Ovary (tissue), 10 donors: ENCODE measurements at places on chromosomes 7 and 10. TPM values are rescaled to one million over a fixed set of nuclear protein-coding genes. Genes with fewer than 3 reads are reported as not detected.

- DNase-seq, result no peak
- no peak overlapping the region for H3K4me3 ChIP-seq
- H3K36me3 ChIP-seq, result no peaks in the 10 kb centered on the region
- H3K27ac ChIP-seq, result no peak overlapping the region
Observed at GRCh38 chr7:1966631-1967200, 266.0 kb downstream of the MAD1L1 start.

DNA sequence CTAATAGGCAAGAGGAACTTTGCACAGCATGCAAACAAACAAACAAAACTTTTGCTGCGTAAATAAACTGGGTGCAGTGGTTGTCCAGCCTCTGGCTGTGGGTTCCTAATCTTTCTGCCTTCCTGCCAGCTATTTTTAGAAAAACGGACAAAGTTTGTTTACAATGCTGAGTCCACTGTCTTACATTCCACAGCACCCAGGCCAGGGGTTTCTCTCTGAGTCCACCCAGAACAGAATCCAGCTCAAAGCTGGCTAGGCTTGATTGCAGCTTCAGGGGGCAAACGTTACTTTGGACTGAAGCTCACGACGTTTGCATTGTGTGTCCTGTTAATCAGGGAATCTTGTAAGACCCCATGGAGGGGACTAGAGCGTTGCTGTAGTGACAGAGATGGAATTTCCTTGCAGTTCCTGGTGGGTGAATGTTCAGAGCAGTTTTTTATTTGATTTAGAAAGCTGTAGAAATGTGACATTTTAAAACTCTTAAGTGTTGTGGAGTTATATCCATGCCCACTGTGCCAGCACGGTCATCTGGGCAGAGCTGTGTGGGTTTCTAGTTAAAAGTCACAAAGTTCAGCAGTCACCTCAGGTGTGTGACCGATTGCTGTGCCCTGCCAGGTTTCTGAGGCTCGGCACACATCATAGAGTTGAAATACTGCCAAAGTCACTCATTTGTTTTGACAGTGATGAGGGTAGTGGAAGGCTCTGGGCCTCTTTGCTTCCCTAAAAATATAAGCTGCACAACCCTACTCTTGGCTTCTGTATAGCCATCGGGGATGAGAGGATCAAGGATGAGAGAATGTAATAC lies 247.0 kb downstream of the STK31 start:
- no peaks in the 10 kb centered on the region for H3K27me3 ChIP-seq
- no peak overlapping the region for H3K27ac ChIP-seq
- H3K36me3 ChIP-seq, result no peaks in the 10 kb centered on the region
- no peaks in the 10 kb centered on the region for H3K4me1 ChIP-seq
- no peak overlapping the region for H3K4me3 ChIP-seq
- DNase-seq, result no peak

DNA sequence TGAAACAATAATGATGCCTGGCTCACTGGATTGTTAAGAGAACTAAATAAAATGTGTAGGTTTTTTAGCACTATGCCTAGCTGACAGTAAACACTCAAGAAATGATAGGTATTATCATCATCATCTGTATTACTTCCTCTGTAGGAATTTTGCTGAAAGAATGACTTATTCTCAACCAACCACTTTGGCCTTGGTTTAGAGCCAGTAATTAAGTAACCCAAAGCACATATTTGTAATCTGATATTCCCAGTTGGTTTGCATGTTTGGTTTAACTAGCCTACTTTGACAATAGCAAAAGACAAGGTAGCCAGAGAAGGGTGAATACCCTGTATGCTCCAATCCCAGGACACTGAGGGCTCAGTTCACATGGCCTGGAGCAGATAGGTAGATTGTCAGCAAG lies 34.4 kb downstream of the BCAP29 start:
- H3K36me3 ChIP-seq, result no peaks in the 10 kb centered on the region
- DNase-seq, result no peak
- no peaks in the 10 kb centered on the region for H3K4me1 ChIP-seq
- no peak overlapping the region for H3K4me3 ChIP-seq

DNA sequence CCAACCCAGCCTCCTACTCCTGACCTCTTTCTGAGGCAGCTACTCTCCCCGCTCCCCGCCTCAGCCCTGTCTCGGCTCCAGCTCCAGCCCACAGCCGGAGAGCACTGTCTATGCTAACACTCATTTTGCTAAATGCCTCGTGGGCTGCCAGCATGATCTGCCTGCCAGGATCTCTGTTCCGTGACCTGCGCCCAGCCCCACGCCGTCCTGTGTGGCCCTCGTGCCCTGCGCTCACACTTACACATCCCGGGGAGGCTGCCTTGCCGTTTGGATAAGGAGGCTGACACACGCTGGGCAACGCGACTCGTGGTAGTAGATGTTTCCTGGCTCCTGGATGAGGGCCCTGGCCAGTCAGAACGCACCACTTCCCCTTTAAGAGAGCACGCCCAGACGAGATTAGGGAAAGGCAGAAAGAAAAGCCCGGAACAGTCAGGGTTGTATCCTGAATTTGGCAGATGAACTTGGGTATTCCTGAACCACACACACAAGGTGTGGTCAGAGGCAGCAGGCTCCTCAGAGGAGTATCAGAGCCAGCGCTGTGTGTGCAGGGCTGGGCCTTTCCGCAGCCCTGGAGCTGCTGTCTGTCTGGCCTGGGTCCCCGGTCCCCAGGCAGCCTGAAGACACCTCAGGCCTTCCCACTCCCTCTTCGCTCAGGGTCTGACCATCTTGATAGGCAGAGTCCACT lies 97.7 kb upstream of the EFCAB10 start:
- peak overlapping the region; percentile 31 for H3K4me3 ChIP-seq
- H3K27me3 ChIP-seq, result no peaks in the 10 kb centered on the region
- H3K36me3 ChIP-seq, result no peaks in the 10 kb centered on the region
- H3K27ac ChIP-seq, result peak overlapping the region; percentile 51
- peak; percentile 79 for DNase-seq

DNA sequence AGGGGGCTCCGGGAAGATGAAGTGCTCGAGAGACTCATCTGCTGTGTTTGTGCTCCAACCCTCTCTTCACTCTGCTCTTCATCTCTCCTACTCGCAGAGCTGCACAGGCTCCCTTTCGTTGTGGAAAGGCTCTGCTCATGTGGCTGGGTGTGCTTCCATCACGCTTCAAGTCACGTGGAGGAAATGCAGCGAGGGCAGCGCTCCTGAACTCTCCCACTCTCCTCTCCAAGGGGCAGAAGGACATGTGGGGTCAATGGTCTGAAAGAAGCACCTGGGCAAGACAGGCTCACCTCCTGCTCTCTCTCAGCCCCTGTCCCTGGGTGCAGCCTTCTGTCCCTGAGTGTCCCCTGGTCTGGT lies 72.6 kb downstream of the USP6NL start:
- H3K27me3 ChIP-seq, result no peaks in the 10 kb centered on the region
- no peaks in the 10 kb centered on the region for H3K36me3 ChIP-seq
- no peaks in the 10 kb centered on the region for H3K4me1 ChIP-seq
- H3K27ac ChIP-seq, result no peak overlapping the region

- H3K27ac ChIP-seq, result no peak overlapping the region
- peaks cover 2% of the 10 kb centered on the region for H3K4me1 ChIP-seq
- no peaks in the 10 kb centered on the region for H3K27me3 ChIP-seq
- no peak for DNase-seq
- H3K36me3 ChIP-seq, result no peaks in the 10 kb centered on the region
- H3K4me3 ChIP-seq, result no peak overlapping the region
Observed at GRCh38 chr10:33189363-33189762, 145.1 kb downstream of the NRP1 start.

DNA sequence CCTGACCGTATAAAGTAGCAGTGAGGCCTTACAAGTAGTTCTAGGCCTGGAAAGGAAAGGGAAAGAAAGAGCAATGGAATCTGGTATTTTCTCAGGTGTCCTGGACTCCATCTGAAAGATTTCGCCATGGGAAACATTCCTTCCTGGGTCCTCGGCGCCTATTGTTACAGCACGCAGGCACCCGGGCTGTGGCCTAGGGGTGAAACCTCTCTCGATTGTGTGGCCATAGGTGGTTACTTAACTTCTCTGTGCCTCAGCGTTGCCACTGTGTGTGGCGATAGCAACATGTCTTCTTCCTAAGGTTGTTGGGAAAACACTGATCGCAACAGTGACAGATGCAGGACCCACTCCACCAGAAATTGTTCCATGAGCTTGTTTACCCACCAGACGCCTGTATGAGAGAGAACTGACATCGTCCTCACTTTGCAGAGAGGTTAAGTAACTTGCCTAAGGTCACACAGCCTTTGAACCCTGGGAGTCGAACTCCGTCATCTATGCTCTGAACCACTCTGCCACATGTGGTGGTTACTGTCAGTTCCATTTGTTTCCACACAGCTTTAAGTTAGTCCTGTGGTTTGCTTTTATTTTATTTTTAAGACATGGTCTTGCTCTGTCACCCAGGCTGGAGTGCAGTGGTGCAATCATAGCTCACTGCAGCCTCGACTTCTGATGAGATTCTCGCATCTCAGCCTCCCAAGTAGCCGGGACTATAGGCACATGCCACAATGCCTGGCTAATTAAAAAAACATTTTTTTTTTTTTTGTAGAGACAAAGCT lies 73.4 kb downstream of the LHPP start:
- peaks cover 24% of the 10 kb centered on the region for H3K4me1 ChIP-seq
- no peak overlapping the region for H3K27ac ChIP-seq
- no peaks in the 10 kb centered on the region for H3K27me3 ChIP-seq
- H3K36me3 ChIP-seq, result no peaks in the 10 kb centered on the region
- no peak for DNase-seq

DNA sequence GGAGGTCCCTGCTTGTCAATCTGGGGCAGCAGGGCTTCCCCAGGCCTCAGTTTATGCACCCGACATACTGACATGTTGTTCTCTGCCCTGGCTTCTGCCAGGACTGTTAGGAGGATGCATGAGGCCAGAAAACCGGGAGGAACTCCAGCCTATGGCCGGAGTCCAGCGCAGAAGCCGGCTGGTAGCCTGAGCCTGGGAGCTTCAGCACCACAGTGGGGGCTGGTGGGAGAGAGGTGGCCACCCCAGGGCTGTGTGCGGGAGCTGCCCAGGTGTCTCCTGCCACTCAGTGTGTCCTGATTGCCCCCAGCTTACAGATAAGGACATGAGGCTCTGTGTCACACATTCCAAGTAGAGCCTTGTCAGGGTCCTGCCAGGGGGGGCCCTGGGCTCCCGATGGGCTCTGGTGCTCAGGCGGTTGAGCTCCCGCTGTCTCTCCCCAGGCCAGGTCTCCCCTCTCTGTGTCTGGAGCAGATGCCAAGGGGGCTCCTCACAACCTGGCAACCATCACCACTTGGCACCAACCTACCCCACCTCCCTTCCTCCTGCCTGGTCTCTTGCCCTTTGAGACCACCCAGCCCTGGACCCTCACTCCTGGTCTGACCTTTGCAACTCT lies 32.3 kb downstream of the PPIF start:
- H3K36me3 ChIP-seq, result no peaks in the 10 kb centered on the region
- H3K27me3 ChIP-seq, result no peaks in the 10 kb centered on the region
- H3K4me3 ChIP-seq, result no peak overlapping the region
- peak overlapping the region; percentile 67 for H3K27ac ChIP-seq
- peaks cover 33% of the 10 kb centered on the region for H3K4me1 ChIP-seq

- H3K4me1 ChIP-seq, result no peaks in the 10 kb centered on the region
- no peak overlapping the region for H3K4me3 ChIP-seq
- DNase-seq, result no peak
- no peaks in the 10 kb centered on the region for H3K36me3 ChIP-seq
- H3K27me3 ChIP-seq, result no peaks in the 10 kb centered on the region
Observed at GRCh38 chr7:115019882-115020605, 98.2 kb downstream of the MDFIC start.

DNA sequence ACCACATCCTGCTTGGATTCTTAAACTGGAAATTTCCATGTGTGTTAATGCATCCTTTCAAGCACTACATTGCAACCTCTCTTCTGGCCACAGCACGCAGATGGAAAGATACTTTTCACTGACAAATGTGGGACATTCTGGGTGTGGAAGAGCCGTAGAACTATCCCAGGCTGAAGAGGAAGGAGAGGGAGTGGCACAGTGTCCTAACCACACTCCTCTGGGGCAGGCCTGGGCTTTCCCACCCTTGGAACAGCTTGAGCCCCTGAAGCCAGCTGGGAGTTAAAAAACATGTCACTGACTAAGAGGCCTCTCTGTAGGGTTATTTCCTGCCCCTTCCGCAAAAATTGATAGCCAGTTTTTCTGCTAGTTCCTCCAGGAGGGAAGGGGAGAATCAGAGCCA lies 34.0 kb upstream of the DNMBP start:
- peak overlapping the region; percentile 42 for H3K27ac ChIP-seq
- no peaks in the 10 kb centered on the region for H3K27me3 ChIP-seq
- no peaks in the 10 kb centered on the region for H3K36me3 ChIP-seq
- no peak overlapping the region for H3K4me3 ChIP-seq
- DNase-seq, result peak; percentile 22

- no peaks in the 10 kb centered on the region for H3K27me3 ChIP-seq
- no peak overlapping the region for H3K4me3 ChIP-seq
- H3K36me3 ChIP-seq, result no peaks in the 10 kb centered on the region
- no peak for DNase-seq
- H3K27ac ChIP-seq, result no peak overlapping the region
Observed at GRCh38 chr10:90318659-90319058, 539.2 kb downstream of the HTR7 start.

- no peak overlapping the region for H3K27ac ChIP-seq
- no peaks in the 10 kb centered on the region for H3K36me3 ChIP-seq
- H3K4me1 ChIP-seq, result peaks cover 2% of the 10 kb centered on the region
Observed at GRCh38 chr10:131744346-131744745, 156.5 kb upstream of the PPP2R2D start.

TCTN3 gene
- total RNA-seq, result 29.5 TPM

LLCFC1 gene
- total RNA-seq, result not detected

SND1 gene
- total RNA-seq, result 182 TPM

MMRN2 gene
- 18.5 TPM for total RNA-seq

SLC13A1 gene
- not detected for total RNA-seq

C10orf120 gene
- not detected for total RNA-seq

HOXA1 gene
- total RNA-seq, result 1.5 TPM

AKR1C2 gene
- 15.4 TPM for total RNA-seq

ELFN1 gene
- 0.25 TPM for total RNA-seq
